ENCODE measurements at places on chromosomes 12 and 14.

GRCh38 chr12:12474471-12474928 is 88.2 kb downstream of the DUSP16 start:
- no peak for DNase-seq

DNA sequence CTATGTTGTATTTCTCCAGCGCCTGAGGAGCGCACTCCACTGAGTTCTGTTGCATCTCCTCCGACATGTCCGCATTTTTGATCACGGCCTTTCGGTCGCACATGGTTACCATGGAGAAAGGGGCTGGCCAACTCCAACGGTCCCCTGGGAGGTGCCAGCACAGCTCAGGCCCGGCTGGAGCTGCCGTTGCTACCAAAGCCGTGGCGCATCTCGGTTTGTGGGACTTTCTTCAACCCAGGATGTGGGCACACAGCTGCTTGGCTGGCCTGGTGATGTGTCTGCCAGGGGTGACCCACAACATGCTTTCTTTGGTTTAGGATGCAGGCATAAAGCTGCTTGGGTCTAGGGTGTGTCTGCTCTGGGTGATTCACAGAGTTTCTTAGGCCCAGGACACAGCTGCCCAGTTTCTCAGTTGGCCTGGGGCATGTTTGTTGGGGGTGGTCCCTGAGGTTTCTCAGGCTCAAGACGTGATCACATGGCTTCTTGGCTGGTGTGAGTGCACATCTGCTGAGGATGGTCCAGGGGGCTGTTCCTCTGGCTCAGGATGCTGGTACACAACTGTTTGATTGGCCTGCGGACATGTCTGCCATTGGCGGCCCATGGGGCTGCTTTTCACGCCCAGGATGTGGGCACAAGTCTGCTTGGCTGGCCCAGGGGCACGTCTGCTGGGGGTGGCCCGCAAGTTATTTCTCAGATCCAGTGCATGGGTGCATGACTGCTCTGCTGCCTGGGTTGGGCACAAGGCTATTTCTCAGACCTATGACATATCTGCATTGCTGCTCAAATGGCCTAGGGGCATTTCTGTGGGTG is 25.9 kb upstream of the GTF2A1 start:
- DNase-seq, result no peak

DNA sequence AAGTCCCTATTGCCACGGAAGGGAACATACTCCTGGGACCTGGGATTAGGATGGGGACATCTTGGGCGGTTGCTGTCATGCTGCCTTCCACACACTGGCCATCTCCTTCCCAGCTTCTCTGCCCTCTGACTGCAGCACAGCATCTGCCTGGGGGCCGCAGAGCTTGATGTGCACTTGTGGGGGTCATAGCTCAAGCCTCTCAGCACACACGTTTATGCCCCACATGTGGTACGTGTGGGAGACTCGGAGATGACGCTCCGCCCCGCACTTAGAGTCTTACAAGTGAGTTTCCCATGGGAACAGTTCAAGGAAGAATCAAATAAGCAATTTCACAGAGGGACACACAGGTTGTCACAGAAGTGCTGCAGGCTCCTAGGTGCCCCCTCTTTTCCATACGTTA is 8.6 kb downstream of the ACADS start:
- no peak for DNase-seq

DNA sequence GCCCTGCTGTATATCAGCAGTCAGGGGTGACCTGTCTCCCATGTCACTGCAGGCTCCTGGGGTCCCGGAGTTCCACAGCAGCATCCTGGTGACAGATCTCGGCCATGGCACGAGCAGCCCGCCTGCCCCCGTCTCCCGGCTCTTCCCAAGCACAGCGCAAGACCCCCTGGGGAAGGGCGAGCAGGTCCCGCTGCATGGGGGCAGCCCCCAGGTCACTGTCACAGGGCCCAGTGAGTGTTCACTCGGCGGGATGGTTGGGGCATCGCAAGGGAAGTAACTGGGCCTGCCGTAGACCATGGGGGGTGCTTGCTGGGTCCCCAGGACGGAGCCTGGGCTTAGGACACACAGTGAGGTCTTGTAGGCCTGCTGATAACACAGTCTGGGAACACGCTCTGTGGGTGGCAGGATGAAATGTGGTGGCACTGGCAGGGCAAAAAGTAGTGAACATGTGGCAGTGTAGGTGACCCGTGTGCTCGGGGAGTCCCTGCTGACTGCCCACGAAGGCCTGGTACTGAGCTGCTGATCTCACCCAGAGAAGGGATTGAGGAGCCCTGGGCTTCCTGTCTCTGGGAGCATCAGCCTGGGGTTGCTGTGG is 38.5 kb downstream of the IL31 start:
- DNase-seq, result no peak

DNA sequence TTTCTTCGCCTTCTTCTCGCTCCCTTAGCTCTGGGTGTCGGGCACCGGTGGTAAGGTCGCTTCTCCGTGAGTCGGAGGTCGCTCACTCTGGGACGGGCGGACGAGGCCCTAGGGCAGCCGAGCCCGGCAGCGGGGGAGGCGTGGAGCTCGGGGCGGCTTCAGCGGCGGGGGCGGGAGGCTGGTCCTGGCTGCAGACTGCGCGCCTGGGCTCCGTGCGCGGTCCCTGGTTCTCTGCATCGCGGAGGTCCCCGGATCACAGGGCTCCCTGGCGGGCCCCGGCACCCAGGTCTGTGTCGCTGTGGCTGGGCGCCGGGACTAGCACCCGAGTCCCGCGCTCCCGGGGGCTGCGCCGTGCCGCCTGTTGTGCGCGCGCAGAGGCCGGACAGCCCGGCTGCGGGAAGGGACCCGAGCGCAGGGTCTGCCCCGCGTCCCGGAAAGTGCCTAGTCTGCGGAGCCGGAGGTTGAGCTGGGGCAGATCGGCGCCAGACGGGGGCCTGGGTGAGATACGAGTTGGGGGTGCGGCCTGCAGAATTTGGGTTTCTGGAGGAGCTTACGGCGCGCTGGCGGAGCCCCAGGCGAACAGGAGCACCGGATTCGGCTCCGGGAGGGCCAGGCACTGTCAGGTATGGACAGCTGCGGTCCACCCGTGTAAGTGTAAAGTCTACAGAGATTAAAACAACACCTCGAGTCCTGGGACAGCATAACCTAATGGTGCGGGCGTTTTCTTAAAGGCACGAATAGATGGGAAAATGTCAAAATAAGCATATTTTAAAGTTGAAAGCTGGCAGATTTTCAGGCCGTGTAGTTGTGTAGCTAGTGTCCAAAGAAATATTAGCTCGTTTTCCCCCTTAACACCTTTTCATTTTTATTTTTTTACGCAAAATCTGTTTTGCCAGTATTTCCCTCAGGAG is 713 bp downstream of the FRMD6 start:
- no peak for DNase-seq

- no peak for DNase-seq
Measured at GRCh38 chr12:44158746-44159145, 322.9 kb downstream of the TMEM117 start.

DNA sequence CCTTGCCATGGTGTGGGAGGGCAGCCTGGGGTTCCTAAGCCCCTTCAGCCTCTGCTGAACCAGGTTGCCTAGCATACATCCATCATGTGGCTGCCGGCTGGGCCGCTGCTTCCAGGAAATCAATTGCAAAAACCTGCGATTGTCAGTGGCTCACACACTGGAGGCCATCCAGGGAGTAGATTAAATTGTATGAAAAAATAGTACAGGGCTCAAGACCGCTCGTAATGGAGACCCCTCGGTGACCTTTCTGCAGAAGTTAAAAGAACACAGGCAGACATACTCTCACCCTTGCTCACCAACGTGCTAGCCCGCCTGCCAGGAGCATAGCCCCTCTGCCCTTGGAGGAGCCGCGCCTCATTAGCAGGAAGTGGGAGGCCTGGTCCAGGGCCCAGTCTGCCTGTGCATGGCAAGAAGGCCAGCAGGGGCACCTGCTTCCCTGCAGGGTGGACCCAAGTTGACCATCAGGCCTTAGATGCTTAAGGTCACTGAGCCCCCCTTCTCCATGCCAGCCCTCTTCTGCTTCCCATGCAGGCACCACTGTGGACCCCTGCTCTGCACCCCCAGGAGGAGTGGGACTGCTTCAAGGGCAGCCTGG is 31.4 kb upstream of the CIPC start:
- no peak for DNase-seq

- no peak for DNase-seq
Measured at GRCh38 chr14:25122211-25122610, 72.3 kb upstream of the STXBP6 start.

GRCh38 chr14:105014032-105014431 is 6.9 kb downstream of the CDCA4 start:
- DNase-seq, result no peak

DNA sequence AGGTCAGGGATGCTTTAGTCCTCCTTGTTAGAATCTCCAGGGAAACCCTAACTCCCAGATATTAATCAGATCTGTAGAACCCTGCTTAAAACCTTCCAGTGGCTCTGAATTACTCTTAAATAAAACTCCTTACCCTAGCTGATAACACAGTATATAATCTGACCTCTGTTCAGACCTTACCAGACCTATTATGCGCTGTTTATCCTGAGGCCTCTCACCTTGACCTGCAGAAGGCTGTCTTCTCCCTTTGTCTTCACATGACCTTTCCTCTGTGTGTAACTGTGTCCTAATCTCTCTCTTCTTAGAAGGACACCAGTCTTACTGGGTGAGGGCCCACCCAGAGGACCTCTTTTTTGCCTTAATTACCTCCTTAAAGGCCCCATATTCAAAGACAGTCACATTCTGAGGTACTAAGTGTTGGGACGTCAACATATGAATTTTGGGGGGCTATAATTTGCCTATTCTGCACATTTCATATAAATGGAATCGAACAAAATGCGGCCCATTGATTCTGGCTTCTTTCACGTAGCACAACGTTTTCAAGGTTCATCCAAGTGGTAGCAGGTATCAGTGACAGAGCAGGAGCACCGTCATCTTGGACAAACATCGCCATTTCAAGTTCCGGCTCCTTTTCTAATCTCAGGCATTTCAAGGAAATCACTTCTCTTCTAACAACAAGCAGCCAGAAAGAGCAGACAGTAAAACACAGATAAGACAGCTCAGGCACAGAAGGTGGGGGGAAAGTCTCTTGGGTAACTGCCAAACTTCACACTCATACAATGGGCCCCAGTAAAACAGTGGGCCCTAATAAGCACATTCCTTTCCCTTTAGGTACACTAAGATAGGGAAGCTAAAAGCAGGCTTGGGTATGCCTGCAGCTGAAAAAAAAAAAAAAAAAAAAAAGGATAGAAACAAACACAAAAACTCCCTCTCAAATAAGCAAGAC is 200.2 kb upstream of the NUDT4 start:
- DNase-seq, result no peak

DNA sequence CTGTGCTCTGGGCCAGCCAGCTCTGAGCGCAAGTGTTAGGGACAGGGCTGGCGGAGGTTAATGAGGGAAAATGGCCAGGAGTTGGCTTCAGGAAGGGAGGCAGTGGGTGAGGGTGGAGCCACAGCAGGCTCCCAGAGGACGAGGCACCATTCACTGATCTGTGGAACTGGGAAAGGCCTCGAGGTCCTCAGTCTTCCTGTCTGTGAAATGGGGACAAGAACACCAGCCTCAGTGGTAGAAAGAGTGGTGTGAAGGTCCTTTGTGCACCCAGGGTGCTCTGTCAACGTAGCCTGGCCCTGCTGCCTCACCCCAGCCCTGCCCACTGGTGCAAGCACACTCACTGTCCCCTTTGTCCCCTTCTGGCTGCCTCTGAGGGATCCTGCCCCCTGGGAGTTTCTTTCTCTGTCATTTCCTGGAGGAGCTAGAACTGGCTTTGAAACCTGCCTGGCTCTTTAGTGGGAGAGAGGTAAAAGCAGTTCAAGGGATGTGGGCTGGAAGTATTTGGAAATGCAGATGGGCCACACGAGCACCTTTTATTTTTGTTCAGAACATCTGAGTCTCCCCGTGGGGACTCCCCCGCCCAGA is 25.0 kb downstream of the SYNDIG1L start:
- DNase-seq, result no peak

GRCh38 chr12:110590806-110591326 is 7.7 kb upstream of the PPTC7 start:
- no peak for DNase-seq

GRCh38 chr12:54486173-54486867 is 11.2 kb upstream of the NCKAP1L start:
- DNase-seq, result no peak

GRCh38 chr12:96255077-96255476 is 60.9 kb downstream of the ELK3 start:
- DNase-seq, result no peak

DNA sequence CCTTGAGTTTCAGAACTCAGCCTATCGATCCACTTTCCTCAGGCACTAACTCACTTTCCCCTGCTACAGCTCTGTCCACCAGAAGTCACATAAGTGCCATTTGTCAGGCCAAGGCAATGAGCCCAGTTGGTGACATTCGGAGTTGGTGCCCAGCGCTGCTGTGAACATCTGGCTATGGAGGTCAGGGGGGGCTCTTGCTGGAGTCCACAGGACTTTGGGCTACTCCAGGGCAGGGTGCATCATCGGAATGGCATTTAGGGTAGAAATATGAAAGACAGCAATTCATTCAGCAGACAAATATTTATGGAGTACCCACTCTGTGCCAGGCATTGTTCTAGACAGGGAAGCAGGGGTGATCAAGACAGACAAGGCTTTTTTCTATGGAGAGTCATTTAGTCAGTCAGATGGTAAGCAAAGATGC is 1.5 kb upstream of the PPP1CC start:
- DNase-seq, result no peak

All from stimulated activated CD4-positive, alpha-beta T cell treated with anti-CD3 and anti-CD28 coated beads, Interleukin-2, amount 100 ng/mL, for 48 hours (primary cell).